ENCODE measurements at places on chromosomes 16 and 17.

GRCh38 chr16:28260193-28260592 lies 32.1 kb upstream of the SBK1 start:
- DNase-seq, result no peak

DNA sequence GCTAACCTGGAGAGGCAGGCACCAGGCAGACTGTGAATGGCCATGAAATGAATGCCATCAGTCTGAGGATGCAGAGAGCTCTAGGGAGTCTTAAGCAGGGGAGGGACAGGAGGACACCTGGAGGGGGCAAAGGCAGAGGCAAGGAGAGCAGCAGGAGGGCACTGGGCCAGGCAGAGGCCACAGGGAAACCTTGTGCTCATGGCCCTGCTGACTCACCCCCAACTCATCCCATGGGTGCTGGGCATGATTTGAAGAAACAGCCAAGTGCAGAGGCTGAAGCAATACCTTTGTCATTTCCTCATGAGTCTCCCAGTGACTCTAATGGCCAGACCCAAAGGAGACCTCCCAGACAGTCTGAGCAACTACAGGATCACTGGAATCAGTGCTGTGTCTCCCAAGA lies 141.4 kb downstream of the TMEM132E start:
- no peak for DNase-seq

GRCh38 chr17:82871056-82871775 lies 31.4 kb upstream of the ZNF750 start:
- DNase-seq, result no peak

- DNase-seq, result no peak
These were observed 76.6 kb upstream of the DHX40 start for GRCh38 chr17:59488805-59489204.

DNA sequence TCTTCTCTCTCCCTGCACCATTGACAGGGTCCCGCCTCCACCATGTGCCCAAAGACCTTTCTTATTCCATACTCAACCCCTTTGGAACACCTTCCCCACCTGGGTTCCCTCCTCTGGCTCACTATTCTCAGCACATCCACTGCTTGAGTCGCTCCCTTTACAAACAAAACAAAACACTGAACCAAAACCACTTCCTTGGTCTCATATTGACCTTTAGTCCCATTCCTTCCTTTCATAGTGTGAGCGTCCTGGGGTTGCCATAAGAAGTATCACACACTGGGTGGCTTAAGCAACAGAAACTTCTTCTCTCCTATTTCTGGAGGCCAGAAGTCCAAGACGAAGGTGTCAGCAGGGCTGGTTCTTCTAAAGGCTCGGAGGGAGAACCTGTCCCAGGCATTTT lies 6.1 kb upstream of the TNRC6C start:
- DNase-seq, result no peak

GRCh38 chr17:15942207-15942833 lies 2.6 kb upstream of the ADORA2B start:
- no peak for DNase-seq

DNA sequence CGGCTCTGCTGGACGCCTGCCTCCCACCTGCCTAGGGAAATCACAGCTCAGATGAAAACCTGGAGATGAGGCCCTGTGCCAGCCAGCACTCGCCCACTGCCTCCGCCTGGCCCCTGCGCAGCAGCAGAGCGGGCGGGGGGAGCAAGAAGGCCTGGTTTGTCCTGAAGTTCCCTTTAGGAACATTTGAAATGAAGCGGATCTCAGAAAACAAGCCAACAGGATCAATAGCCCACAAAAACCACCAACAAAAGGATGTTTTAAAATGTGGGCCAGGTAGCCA lies 48.0 kb downstream of the RBFOX3 start:
- DNase-seq, result no peak

DNA sequence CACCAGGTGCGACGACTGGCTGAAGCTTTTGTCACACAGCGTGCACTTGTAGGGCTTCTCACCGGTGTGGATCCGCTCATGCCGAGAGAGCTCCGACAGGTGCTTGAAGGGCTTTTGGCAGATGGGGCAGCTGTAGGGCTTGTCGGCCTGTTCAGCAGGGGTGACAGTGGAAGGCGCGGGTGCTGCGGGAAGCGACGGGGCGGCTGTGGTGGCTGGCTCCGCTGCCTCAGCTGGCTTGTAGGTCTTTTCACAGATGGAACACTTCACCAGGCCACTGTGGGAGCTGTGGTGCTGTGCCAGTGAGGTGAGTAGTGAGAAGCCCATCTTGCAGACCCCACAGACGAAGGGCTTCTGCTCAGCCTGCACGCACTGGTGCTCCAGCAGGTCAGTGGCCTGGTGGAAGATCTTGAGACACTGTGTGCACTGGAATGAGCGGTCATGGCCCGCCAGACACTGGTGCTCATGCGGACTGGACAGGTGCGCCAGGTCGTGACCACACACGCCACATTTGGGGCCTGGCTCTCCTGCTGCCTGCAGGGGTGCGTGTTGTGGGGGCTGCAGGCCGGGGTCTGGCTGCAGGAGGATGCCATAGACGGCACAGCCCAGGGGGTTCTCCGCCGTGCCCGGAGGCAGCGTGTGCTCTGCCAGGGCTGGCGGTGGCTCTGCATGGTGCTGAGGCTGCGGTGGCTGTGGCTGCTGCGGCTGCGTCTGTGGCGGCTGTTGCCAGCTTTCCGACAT lies 2.8 kb downstream of the ZNF319 start:
- DNase-seq, result no peak

DNA sequence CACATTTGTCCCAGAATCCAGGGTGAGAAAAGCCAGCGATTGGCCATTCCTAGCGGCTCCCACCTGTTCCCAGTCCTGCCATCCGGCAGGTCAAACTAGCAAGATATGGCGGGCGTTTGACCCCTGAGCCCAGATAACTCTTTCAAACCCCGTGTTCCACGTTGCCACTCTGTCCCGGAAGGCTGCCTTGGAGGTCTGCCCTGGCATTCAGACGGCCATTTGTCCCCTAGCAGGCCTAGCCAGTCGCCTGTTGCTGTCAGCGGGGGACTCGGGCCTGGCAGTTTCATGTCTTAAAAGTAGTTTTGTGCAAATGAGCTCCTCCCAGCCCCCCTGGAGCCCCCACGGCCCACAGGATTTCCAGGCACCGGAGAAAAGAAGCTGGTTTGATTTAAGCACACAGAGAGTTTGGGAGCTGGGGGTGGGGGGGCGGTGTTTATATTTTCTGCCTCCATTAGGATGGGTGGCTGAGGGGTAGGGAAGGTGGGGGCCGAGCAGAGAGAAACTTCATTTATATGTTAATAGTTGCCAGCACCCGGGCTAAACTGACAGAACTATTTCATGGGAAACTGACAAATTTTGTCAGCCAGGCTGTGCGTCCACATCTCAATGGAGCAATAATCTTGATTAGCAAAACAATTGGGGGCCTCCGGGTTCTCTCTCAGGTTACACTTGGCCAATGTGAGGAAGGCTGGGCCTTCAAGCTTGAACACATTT lies 240.9 kb upstream of the SALL1 start:
- no peak for DNase-seq

- DNase-seq, result no peak
These were observed 162.4 kb upstream of the FAM20A start for GRCh38 chr17:68763562-68763961.

GRCh38 chr17:74527081-74527480 lies 4.2 kb downstream of the CD300LB start:
- DNase-seq, result peak; percentile 7

- no peak for DNase-seq
These were observed 8.2 kb upstream of the CIITA start for GRCh38 chr16:10868596-10869469.

- DNase-seq, result peak; percentile 53
These were observed 421.1 kb upstream of the C16orf82 start for GRCh38 chr16:26645614-26646013.

DNA sequence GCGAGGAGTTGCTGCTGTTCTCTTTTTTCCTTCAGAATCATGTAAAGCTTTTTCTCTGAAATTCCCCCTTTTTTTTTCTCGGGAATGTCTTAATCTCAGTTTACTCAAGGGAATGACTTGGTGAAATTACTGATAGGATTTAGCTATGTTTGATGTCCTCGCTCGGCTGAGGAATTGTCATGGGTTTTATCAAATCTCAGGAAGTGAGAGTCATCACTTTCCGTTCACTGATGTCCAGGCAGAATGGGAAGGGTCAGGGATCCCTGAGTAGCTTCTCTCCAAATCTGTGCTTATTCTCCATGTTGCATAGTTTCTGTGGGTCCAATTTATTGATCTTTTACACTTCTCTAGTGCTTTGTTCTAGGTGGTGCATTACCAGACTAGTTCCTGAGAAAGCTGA lies 6.3 kb downstream of the IGSF6 start:
- DNase-seq, result no peak

DNA sequence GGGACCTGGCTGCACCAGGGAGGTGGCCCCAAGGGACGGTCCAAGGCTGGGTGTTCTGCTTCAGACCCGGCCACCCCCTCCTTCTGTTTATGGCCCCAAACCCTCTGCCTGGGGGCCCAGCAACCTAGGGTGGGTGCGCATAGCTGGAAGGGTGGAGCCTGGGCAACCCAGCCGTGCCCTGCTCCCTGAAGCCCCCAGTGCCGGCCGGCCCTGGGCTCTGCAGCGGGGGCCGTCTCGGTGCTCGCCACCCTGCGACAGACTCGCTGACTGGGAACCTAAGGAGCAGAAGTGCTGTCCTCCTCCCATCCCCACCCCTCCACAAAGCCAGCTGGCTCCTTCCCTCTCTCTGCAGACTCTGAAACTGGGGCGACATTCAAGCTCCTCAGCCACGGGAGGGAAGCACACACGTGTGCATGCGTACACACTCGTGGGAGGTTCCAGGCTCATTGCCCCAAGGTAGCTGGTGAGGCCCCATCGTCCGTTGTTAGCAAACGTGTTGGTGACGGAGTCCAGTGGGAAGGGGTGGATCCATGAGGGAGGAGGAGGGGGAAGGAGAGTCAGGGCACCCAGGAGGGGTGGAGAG lies 43.4 kb downstream of the ENGASE start:
- no peak for DNase-seq

DNA sequence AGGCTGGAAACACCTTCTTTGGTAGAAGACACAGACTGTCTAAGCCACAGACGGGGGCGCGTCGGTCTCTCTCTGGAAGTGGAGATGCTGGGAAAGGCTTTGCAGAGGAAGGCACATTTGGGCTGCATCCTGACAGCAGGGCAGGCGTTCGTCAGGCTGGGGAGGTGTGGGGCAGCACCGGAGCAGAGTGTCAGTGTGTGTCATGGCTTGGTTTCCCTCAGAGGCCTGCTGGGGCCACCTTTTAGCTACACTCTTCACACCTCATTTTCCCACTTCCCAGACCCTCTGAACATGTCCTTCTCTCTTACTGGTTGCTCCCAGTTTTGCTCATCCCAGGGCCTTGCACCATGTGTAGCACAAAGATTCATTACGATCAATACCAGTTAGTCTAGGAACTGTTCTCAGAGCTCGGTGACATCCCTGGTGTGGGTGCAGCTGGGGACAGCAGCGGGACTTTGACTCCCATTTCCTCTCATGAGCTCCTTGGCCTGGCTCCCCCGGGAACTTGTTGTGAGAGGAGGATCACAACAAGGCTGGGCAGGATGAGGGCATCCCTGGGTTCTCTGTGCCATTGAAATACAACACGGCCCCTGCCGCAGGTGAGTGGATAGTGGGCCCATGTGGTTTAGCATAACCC lies 33.1 kb downstream of the SMARCE1 start:
- DNase-seq, result no peak

DNA sequence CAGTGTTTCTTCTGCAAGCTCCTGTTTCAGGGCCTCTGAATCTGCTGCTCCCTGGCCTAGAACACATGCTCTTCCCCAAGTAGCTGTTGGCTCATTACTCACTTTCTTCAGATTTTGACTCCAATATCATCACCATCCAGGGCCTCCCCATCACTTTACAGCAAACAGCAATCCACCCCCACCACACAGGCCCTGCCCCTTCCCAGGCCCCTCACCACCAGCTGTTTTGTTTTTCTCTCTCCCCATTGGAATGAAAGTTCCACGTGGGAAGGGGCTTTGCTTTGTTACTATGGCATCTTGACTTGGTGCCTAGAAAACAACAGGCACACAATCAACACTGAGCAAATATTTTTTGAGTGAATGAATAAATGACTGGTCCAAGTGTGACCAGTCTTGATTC lies 4.0 kb downstream of the TMEM170A start:
- DNase-seq, result no peak

GRCh38 chr16:78900044-78900811 lies 700.3 kb downstream of the MAF start:
- no peak for DNase-seq

GRCh38 chr17:49881054-49881402 lies 33.2 kb upstream of the TAC4 start:
- no peak for DNase-seq

GRCh38 chr17:51203838-51204237 lies 37.6 kb downstream of the NME2 start:
- no peak for DNase-seq

DNA sequence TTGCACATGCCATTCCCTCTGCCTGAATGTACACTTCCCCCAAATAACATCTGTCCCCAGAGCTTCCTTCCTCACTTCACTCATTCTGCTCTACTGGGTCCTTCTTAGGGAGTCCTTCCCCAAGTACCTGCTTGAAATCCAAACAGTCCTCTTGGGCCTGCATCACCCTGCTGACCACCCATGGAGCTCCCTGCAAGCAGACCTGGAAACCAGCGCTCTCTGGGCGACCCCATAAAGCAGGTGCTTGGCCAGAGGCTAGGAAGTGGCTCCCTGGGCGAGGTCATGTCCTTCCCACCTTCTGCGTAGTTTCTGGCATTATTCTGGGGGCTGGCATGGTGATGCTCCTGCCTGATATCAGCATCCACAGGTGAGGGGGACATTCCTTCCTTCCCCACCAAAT lies 12.2 kb upstream of the NTN1 start:
- no peak for DNase-seq

DNA sequence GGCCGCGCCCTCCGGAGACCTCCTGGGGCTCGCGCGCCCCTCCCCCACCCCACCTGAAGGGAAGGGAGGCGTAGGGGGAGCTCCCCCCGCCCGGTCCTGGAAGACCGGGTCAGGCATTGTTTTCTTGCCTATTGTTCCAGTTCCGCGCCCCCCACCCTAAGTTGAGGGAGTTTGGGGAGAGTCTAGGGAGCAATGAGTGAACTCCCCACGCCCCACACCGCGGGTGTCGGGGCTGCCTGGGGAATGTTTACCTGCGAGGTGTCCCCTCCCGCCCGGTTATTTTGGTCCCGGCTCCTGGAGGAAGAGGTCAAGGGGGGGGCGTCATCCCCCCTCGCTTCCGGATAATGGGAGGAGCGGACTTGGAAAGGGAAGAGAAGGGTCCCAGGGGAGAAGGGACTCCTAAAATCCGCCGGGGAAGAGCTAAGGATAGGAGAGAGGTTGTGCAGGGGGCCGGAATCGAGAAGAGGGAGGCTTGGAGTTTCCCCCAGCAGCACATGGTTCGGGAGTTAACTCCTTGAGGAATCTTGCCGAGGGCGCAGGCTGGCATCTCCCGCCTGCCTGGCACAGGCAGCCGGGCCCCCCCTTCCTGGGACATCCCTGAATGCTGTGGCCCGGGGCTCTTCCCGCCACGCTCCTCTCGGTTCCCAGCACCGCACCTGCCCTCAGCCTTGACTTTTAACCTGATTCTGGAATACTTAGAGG lies 881 bp downstream of the MLLT6 start:
- DNase-seq, result no peak

All from stimulated activated naive CD8-positive, alpha-beta T cell treated with anti-CD3 and anti-CD28 coated beads, Interleukin-15, amount 100 ng/mL, for 72 hours (primary cell).